ENCODE measurements at places on chromosomes 2 and 18.

GRCh38 chr2:233221378-233222063 lies 30.0 kb upstream of the ATG16L1 start:
- DNase-seq, result no peak

DNA sequence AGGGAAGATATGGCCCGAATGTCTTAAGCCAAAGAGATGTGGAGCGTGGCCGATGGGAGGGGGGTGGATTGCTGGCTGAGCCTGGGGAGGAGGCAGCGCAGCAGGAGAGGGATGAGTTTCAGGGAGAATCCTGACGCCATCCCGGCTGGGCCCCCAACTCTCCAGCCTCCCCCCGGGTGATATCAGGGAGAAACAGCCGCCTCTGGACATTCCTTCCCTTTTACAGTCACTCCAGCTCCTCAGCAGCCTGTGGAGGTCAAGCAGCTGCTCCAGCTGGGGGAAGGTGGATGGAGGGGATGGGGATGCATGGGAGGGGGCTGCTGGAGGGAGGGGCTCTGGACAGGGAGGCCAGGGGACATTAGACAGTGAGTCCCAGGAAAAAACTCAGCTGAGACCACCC lies 9.5 kb upstream of the DES start:
- no peak for DNase-seq

DNA sequence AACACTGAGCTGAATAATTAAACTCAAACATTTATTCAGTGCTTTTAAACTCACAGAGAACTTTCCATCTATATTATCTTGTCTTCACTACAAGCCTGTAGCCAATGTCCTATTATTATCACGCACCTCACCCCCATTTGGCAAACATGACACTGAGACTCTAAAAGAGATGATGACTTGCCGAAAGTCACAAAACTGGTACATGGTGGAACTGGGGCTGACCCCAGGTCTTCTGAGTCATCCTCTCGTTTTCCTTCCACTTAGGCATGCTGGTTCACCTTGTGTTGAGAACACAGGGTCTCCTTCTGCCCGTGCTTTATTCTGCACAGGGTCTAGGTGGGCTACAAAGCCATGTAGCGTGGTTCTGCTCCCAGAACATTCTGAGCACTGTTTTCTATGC lies 230.0 kb upstream of the MGAT5 start:
- DNase-seq, result no peak

DNA sequence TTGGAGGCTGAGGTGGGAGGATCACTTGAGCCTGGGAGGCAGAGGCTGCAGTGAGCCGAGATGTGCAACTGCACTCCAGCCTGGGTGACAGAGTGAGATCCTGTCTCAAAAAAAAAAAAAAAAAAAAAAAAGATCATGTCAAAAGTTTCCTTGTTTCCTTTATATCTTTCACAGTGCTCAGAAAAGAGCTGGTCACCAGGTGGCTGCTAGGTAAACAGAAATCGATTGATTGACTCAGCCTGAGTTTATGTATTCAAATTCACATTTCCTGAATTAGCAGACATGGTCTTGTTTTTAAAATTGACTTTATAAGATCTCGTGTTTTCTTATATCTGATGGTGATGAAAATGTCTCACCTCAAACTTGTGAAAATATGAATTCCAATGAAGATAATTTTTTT lies 261.8 kb upstream of the FANCL start:
- DNase-seq, result no peak

GRCh38 chr2:101998896-101999789 lies 7.4 kb downstream of the IL1R2 start:
- DNase-seq, result no peak

- DNase-seq, result no peak
Measured at GRCh38 chr2:145123606-145124005, 603.7 kb upstream of the ZEB2 start.

- no peak for DNase-seq
Measured at GRCh38 chr2:68246396-68246795, 5.9 kb downstream of the PPP3R1 start.

DNA sequence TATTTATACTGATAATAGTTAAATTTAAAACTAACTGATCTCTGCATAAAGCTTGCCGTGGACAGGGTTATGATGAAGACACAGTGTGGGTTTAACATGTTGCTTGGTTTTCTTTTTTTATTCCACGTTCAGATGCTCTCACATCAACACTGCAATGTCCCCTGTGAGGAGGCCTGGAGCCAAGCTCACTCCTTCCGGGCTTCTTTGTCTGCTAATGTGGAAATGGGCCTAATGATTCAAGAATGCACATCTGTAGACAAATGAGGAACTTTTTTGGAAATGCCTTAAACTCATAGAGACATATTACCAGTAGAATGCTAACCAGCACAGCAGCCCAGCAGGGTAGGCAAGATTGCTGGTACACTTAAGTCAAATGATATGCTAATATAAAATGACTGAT lies 208.0 kb downstream of the GALR1 start:
- no peak for DNase-seq

DNA sequence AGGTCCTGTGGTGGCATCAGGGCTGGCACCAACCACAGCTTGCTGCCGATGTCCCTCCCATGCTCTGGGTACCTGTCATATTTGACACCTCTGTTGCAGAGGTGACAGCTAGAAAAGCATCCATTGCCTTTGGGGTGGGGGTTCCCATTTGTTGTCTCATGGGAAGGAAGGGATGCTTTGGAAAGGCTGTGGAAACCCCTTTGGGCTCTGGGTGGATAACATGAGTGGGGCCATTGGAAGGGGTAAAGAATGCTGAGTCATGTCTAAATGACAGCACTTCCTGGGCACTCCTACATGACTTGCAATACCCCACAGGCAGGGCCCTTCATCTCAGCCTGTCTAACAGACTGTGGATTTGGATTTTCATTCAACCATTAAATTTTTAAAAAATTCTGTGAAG lies 27.8 kb downstream of the CTIF start:
- no peak for DNase-seq

DNA sequence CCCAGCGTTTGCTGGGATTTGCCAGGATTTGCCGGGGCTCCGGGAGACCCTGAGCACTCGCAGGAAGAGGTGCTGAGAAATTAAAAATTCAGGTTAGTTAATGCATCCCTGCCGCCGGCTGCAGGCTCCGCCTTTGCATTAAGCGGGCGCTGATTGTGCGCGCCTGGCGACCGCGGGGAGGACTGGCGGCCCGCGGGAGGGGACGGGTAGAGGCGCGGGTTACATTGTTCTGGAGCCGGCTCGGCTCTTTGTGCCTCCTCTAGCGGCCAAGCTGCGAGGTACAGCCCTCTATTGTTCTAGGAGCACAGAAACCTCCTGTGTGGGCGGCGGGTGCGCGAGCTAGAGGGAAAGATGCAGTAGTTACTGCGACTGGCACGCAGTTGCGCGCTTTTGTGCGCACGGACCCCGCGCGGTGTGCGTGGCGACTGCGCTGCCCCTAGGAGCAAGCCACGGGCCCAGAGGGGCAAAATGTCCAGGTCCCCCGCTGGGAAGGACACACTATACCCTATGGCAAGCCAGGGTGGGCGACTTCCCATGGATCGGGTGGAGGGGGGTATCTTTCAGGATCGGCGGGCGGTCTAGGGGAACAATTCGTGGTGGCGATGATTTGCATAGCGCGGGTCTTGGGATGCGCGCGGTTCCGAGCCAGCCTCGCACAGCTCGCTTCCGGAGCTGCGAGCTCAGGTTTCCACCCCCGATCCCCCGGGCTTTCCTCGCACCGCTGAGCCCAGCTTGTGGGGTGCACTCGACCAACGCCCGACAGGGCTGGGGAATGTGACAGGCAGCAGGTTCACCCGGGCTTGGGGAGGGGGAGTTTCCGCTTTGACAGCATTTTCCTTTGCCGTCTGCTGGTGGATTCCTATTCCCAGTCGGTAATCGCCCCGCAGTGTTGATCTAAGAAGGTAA lies 2.8 kb downstream of the ONECUT2 start:
- DNase-seq, result peak; percentile 25

DNA sequence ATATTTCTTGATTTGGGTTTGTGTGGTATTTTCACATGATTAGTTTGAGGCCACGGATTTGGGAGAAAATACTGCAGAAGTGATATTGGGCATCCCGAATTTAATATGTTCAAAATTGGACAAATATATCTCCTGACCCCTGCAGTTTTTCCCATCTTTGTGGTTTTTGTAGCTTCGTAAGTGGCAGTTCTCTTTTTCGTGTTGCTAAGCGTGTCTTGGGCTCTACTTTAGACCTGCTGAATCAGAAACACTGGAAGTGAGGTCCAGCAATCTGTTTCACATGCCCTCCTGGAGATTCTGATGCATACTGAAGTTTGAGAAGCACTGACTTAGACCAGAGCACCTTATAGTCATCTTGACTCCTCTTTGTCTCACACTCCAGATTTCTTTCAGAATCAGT lies 98.3 kb downstream of the EPB41L5 start:
- no peak for DNase-seq

DNA sequence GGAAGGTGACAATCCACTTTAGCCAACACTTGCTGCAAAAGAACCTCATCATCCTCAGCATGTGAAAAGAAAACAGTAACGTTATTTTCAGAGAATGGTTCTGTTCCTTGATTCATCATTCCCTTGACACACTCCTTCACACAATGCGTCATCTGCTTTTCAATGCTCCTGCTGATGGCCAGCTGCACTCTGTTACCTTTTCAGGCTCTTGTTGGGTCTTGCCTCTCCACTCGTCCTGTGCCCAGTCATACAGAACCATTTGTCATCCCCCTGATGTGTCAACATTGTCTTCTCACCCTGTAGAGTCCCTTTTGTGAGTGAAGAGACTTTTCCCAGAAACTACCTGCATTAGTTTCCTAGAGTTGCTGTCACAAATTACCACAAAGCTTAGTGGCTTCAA lies 12.2 kb upstream of the DTNA start:
- no peak for DNase-seq

GRCh38 chr18:73697353-73697752 lies 450.3 kb downstream of the FBXO15 start:
- DNase-seq, result no peak

DNA sequence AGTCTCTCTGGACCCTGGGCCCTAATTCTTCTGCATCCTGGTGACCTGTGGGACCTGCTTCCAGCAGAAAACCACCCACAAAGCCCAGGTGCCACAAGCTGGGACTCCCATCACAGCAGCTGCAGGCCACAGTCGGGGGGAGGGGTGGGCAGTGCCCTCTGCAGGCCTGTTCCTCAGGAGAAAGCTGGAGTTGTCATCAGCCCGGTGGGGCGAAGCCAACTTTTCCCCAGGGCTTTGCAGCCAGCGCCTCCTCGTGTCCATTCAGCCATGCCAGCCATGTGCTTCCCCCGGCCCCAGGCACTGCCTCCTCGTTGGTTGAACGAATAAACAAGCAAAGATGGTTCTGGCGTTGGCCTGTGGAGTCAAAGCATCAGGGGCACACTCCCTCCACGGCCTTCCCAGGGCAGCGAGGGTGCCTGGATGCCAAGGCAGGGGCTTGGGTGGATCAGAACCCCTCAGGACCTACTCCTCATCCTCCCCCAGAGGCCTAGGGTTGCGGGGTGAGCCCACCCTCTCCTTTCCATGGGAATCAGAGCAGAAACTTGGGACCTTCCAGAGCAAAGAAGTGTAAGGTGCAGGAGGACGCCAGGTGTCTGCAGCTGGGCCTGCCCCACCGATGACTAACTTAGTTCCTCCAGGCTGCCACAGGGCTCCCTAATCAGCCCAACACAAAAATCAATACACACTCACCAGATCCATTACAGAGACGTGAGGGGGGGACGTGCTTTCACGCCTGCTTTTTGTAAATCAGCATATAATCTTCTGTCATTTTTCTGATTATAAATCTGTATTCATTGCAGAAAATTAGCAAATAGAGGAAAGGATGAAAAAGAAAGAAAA lies 75.7 kb upstream of the RAB6C start:
- no peak for DNase-seq

DNA sequence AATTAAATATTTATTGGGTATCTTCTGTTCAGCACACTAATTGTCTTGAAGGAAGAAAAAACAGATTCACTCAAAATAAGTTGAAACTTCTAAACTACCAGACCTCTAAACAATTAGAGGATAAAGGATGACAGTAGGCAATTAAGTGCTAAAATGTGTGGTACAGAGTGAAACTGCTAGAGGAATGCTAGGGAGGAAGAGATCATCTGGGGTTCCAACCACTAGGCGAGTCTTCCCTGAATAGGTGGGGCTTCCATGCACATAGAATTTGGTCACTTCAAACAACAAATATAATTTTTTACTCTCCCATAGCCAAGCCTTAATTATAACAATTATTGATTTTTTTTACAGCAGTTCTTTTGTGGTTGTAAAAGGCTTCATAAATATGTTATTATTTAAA lies 559.0 kb upstream of the ZEB2 start:
- no peak for DNase-seq

GRCh38 chr2:100526868-100527267 lies 35.9 kb upstream of the PDCL3 start:
- DNase-seq, result no peak

DNA sequence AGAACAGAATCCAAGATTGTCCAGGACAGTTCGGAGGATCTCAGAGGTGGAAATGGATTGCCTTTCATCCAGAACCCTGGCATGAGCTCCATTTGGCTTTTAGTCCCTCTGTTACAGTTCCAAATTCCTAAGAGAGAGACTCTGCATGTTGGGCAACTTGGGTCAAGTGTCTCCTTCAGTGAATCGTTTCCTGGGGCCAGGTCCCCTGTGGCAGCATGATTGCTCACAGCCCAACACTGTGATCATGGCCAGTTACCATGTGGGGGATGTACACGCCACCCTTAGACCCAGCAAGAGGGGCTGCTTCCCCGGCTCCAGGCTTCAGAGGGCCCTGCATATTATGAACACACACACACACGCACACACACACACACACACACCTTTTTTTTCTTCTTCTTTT lies 118.6 kb upstream of the GLI2 start:
- no peak for DNase-seq

DNA sequence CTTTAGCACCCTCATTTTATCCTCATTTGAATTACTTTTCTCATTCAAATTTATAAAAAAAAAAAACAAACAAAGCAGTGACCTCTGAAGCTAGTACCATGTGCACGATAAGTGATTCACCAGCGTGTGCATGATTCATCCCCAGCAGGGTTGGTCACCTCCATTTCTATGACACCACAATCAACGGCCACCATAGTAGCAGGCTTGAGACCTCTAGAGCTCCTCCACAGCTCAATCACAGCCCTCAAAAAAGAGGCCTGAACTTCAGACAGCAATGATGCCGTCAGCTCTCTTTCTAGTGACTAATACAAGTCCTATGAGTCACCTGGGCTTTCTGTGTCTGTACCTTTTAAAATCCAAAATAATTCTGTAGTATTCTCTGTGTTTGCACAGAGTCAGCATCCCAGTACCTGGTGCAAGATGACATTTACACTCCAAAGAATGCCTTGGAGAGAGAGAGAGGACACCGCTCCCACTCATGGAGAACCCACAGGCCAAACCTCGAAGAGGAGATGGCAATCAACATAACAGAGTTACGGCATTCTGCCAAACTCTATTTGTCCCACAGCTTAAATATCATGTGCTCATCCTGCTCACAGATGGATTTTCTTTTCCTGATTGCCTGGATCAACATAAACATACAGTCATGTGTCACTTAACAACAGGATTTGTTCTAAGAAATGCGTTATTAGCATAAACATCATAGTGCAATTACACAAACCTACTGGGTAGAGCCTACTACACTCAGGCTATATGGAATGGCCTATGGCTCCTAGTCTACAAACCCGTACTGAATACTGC lies 58.7 kb downstream of the L3MBTL4 start:
- DNase-seq, result no peak
